ENCODE measurements at places on chromosomes 3 and 15.

DNA sequence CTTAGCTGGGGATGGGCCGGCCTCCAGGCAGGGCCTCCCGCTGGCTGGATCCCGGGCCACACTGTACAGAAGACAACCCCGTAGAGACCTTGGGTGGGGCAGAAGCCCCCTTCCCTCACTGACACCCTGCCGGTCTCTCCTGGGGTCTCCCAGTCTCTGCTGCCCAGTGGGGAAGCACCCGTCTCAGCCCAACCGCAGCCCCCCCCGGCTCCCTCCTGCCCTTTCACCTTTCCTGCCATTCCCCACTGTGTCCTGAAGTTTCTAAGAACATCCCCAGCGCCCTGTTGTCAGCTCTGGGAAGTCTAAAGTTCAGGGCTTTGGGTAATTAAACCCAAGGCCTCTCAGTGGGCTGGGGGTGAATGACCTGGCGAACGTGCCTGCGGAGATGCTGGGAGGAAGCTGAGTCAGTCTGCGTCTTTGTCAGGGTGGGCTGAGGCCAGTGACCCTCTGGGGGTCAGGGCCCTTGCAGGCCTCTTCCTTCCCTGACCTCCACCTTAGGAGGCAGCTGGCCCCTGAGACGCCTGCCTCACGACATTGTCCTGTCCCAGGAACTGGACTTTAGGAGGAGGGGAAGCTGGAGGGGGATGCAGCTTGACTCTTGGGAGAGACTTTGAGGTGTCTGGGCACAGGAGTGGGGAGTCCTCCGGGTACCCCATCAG is 1.4 kb upstream of the SLC51A start:
- no peak for DNase-seq

DNA sequence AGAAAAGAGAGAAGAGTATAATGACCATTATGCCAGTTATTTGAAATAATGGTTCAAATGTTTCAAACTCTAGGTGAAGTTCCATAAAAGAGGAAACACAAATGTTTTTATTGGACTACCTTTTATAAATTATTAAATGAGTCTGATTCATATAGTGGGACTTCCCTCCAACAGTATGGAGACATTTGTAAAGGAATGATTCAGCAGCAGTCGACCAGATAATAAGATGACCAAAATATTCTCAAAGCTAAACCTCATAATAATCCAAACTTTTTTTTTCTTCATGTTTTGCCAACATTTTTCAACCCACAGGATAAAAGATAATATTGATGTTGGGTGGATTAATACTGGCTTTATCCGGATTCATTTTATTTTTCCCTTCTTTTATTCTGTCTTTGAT is 18.8 kb downstream of the TIPARP start:
- no peak for DNase-seq

- no peak for DNase-seq
These were observed 277.6 kb downstream of the LPP start for GRCh38 chr3:188431553-188431952.

DNA sequence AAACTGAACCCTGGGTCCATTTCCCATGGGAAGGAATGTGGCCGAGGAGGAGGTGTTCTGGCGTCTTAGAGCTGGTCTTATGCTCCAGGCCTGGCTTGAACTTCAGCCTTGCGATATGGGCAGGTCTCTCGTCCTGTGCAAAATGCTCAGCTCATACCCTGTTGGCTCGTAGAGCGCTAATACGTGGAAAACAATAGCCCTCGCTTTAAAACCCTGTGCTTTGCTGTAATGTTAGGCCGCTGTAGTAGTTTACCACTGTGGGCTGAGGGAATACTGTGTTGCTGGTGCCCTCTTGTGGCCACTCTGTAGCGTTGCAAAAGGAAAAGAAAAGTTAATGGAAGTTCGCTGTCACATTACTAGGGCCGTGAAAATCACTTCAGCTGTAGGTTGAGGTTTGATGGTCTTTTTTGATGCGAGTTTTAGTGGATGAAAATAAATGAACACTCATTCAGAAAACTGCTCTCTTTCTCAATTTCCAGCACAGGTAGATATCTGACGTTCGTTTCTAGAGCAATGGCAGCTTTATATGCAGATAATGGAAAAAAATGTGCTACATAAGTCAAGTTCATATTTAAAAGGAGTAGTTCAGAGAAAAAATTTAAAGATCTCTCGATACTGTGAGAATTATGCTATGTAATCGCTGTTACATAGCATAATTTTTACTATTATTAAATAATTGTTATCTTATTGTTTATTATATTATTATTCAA is 92.9 kb downstream of the MCTP2 start:
- peak; percentile 11 for DNase-seq

DNA sequence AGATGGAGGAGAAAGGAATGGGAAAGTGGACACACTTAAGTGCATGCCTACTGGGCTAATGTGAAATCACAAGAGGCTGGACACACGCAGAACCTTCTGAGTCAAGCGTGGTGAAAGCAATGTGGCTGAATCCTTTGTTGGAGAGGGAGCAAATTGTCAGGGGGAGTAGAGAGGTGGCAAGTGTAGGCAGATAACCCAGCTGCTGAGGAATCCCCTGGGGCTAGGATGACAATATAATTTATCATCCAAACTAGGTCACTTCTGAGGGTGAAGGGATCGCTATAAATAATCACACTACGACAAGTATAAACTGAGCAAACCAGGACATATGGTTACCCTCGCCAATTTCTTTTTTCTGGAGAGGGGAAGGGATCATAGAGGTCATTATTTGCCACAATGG is 28.7 kb downstream of the TAMM41 start:
- no peak for DNase-seq

GRCh38 chr3:197421021-197421420 is 122.6 kb upstream of the DLG1 start:
- no peak for DNase-seq

- no peak for DNase-seq
These were observed 51.0 kb upstream of the PLXND1 start for GRCh38 chr3:129657261-129658046.

DNA sequence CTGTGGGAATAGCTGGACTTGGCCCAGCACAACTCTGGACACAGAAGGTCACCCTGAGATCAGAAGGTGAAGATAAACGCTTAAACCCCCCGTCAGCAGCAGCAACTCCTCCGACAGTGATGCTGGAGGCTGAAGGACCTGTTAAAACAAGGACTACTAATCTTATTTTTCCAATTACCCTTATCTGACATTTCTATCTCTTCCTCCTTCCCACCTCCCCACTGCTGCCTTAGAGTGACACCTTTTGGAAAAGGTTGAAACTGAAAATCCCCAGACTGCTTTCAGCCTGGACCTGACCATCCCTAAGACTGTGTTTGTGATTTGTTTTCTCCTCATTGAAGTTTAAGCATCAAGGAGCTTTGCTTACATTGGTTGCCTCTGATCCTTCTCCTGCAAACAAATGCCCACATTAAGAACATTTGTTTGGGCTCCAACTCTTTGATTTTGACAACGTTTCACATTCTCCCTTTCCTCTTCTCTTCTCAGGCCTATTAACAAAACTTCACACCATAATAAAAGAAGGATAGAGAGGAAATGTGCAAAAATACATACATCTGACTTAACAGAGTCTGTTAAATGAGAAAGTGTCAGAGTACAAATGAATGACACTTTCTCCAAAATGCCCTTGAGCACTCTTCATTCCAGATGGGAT is 410.6 kb upstream of the WNT5A start:
- no peak for DNase-seq

GRCh38 chr3:148880681-148881080 is 15.6 kb downstream of the CPA3 start:
- DNase-seq: no peak

DNA sequence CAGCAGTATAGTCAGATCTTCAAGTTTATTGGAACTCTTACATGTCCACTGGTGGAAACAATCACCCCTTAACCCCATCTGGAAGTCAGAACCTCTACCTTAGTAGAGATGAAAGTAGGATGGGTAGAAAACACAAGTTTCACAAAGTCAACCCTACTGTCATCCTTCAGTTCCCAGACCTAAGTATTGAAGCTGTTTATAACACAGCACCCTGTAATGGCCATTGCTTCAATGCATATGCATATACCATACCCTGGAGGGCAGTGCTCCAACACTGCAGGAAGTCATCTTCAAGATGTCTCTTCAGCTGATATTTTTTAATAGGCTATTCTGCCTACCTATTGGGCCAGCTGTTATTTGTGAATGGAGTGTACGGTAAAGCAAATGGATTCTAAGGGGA is 241.3 kb downstream of the UBE2E2 start:
- no peak for DNase-seq

DNA sequence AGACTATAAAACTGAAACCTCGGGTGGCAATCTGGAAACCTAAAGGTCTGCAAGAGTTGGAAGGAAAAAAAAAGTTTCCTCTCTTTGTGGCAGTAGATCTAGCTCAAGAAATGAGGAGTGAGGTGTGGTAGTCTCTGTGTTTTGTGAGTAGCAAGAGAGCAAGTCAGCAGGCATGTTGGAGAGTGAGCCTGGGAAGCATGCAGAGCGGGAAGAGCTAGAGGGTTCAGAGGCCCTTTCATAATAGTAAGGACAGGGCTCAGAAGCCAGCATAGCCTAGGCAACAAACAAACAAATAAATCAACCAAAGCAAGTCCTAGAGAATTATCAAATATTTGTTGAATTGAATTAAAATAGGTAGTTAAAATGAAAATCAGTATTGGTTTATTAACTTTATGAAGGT is 189.7 kb upstream of the CBLB start:
- DNase-seq: no peak

- DNase-seq: no peak
These were observed 76.4 kb upstream of the ETV5 start for GRCh38 chr3:186185194-186185787.

DNA sequence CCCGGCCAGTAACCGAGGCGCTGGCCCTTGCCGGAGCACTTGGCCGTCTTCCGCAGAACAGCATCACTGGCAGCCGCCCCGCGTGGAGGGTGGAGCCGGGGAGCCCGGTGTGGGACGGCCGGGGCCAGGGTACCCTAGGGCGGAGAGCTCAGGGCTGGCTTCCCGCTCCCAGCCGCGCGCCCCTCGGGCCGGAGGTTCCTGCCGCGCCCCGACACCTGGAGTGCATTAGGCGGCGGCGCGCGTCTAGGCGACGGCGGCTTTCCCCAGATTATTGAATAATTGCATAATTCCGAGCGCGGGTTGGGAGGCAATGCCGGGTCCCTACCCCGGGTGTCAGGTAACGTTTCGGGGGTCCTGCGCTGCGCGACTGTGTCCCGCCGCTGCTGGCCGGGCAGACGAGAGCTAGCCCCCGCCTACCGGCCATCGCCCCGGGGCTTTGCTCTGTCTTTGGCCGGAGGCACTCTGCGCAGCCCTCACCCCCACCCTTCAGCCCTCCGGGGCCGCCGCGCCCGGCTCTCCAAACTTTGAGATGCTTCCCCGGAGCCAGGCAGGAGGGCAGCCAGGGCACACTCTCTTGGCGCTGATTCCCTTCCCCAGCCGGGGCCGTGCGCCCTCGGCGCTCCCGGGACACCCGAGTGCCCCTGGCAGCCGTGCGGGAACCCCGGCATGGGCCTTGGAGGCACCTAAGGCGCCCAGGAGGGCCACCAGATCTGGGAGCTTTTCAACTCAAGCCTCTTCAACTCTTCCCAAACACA is 749 bp downstream of the ITGA11 start:
- no peak for DNase-seq

GRCh38 chr3:5784690-5785089 is 597.2 kb downstream of the EDEM1 start:
- no peak for DNase-seq

DNA sequence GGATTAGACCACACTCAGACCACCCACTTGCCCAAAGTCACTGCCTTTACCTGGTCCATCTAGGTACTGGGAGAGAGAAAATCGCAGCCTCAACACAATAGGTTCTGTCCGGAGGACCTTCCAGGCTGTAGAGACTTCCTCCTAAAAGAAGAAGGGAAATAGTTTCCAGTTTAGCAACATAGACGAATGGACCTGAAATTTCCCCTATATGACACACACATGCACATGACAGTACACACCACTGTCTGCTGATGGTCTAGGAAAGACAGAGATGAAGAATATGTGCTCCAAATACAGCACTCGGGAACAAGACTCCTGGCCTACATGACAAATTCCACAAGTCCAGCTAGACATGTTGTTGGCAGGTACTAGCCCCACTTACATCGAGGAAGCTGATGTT is 7.3 kb downstream of the PARP6 start:
- DNase-seq: no peak

DNA sequence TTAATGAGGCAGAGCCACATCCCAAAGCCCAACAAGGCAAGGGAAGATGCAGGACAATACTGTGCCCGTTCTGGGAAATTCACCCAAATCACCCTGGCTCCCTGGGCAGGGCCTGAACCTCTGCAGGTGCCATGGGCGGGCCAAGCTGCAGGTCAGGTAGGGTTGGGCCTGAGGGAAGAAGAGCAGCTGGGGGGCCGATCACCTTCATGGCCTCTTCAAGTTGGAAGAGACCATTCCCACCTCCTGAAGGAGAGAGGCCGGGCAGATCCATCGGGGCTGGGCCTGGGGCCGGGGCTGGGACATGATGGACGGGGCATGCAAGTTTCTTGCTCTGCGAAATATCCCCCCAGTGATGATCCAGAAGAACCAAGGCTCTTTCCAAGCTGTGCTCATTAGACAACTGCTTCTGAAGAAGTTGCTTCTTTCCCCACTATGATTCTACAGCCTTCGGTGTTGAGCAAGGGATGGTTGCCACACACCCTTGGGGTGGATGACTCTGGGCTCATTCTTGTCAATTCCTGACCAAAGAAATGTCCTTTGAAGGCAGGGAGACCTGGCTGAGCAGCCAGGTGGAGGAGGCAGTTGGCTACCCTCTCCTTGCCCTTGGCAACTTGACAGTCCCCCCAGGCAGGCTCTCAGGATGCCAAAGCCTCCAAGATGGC is 38.2 kb downstream of the KLHL25 start:
- no peak for DNase-seq

GRCh38 chr15:65789105-65789504 is 3.0 kb downstream of the DENND4A start:
- no peak for DNase-seq

- no peak for DNase-seq
These were observed 96.9 kb downstream of the THSD4 start for GRCh38 chr15:71212146-71212545.

GRCh38 chr3:48433472-48434118 is 3.7 kb upstream of the PLXNB1 start:
- DNase-seq: no peak

GRCh38 chr3:24521420-24522145 is 26.9 kb upstream of the THRB start:
- DNase-seq: no peak

GRCh38 chr15:25445412-25445811 is 6.6 kb upstream of the UBE3A start:
- DNase-seq: no peak

DNA sequence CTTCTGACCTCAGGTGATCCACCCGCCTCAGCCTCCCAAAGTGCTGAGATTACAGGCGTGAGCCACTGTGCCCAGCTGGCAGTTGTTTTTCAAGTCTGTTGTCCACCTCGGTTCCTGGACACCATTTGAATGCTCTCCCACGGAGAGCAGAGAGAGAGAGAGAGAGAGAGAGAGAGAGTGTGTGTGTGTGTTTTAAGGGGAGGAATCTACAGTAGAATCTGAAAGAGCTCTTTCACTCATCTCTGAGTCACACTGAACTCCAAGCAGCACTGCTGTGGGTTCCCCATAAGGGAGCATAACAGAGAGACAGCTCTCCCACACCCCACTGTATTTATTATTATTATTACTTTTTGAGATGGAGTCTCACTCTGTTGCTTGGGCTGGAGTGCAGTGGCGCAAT is 156.6 kb downstream of the RPLP1 start:
- no peak for DNase-seq

GRCh38 chr3:136196064-136196400 is at the start of gene MSL2:
Gene MSL2 (minus strand): TSS chr3:136196335. CDS start chr3:136195113, 1,222 bp downstream.
- no peak for DNase-seq

GRCh38 chr15:65050270-65050669 is 5.1 kb downstream of the SLC51B start:
- DNase-seq: no peak

All from stimulated activated CD8-positive, alpha-beta memory T cell treated with anti-CD3 and anti-CD28 coated beads, Interleukin-15, amount 100 ng/mL, for 1 hour (primary cell).